Activated CD4-positive, CD25-positive, alpha-beta regulatory T cell treated with anti-CD3 and anti-CD28 coated beads, Interleukin-2, amount 50 U/mL, for 16 hours (primary cell): ENCODE measurements at places on chromosomes 1 and 21.

GRCh38 chr1:25442178-25442577 lies 11.5 kb downstream of the MACO1 start:
- DNase-seq = no peak

- no peak for DNase-seq
These were observed 71.7 kb downstream of the SNX7 start for GRCh38 chr1:98732985-98733781.

- no peak for DNase-seq
These were observed 21.1 kb downstream of the LRRC38 start for GRCh38 chr1:13492711-13493110.

DNA sequence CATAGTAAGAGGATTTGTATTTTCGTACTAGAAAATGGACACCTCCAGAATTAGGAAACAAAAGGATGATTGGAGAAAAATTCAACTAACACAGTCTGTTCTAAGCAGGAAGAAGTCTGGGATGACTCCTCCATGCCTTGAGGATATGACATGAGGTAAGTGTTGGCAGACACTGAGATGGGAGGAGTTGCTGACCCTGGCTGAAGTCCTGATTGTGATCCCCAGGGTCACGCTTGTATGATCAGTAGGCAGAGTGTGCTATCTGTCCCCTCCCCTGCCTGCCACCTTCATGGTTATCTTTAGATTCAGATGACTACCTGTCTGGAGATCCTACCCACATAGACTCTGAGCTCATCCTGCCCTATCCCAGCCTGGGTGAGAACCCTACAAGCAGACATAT lies 249.1 kb downstream of the C1orf94 start:
- no peak for DNase-seq

DNA sequence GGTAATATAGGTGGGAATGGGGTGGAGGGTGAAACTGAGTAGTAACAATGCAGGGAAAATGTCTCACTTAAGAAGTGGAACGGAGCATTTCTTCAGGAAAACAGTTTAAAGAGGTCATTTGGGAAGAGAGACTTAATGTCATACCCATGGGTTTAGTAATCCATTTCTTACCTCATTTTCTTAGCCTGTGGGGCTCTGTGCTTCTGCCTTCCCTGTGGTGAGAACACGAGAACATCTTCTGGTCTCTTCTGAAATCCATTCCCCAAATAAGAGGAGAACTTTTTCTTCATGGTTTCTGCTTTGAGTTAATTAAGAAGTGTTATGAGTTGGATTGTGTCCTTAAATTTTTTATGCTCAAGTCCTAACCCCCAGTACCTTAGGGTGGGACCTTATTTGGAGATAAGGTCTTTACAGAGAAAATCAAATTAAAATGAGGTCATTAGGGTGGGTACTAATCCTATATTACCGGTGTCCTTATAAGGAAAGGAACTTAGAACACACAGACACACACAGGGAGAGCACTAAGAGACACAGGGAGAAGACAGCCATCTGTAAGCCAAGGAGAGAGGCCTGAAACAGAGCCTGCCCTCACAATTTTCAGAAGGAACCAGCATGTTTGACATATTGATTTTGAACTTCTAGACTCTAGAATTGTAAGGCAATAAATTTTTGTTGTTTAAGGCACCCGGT lies 5.4 kb downstream of the CCDC190 start:
- no peak for DNase-seq

- peak; percentile 45 for DNase-seq
These were observed at the start of gene C2CD4D for GRCh38 chr1:151839457-151840403. Gene C2CD4D (minus strand): TSS chr1:151839820. CDS start chr1:151838989, 831 bp downstream.

GRCh38 chr1:172952516-172952915 lies 98.2 kb downstream of the TNFSF18 start:
- DNase-seq = no peak

DNA sequence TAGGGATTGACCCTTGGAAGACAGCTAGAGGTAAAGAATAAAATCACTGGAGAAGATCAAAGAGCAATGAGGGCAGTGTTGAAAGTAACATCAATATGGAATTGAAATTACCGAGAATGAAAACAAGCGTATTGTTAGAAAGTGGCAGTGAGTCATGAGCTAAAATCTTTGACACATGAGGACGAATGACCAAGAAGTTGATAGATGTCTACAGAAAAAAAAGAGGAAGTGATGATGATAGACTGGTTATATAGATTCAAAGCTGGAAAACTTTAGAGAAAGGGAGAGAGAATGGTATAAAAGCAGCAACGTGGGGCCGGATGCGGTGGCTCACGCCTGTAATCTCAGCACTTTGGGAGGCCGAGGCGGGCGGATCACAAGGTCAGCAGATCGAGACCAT lies 12.5 kb upstream of the DNM3 start:
- no peak for DNase-seq

DNA sequence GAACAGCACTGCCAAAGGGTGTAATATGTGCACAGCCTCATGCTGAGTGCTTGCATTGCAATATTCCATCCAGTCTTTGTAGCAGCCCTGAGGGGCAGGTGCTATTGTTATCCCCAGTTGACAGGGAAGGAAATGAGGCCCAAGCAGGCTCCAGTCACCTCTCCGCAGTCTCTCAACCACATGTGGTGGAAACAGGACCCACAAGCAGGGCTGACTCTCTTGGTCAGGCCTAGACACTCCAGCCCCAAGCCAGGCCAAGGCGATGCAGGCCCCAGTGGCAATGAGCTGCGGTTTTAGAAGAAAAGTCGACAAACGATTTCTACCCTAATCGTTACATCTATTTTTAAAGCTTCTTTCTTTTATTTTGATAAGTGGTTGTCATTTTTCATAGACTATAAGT lies 52.6 kb upstream of the GADD45A start:
- no peak for DNase-seq

- DNase-seq = no peak
These were observed 134.6 kb downstream of the HUNK start for GRCh38 chr21:32007456-32007855.

DNA sequence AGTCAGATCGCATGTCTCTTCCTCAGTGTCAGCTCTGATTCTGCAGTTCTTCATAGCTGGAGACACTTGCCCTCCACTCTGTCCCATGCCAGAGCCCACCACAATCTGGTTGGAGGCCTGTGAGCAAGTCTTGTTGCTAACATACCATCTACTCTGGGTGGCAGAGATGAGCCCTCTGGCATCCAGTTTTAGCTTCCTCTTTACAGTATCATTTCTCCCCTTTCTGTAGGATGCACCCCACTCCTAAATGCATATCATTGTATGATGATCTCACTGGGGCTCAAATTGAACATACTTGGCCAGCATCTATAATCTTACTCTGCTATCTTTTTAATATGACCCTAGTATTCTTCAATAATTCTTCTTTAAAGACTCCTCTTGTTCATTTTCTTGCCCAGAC lies 16.9 kb downstream of the PCNX2 start:
- DNase-seq = no peak

DNA sequence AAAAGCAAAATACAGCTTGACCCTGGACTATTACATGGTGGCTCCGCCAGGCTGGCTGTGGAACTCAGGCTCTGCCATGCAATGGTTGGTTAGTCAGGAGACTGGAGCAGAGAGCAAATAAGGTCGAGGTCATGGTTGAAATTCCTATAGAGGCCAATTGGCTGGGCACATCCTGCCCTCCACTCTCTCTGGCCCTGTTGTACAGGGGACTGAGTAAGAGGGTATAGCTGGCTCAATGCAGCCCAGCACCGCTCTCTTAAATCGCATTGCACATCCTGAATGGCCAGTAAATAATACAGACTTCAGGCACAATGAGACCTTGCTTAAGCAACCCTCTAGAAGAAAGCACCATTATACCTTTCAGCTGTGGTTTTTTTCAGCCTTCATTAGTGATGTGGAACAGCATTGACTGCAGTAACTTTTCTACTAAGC lies 59.3 kb upstream of the PPP2R5A start:
- no peak for DNase-seq

- DNase-seq = no peak
These were observed 287.0 kb downstream of the GPATCH2 start for GRCh38 chr1:217343907-217344306.
